ENCODE measurements at places on chromosomes 2 and 18.

DNA sequence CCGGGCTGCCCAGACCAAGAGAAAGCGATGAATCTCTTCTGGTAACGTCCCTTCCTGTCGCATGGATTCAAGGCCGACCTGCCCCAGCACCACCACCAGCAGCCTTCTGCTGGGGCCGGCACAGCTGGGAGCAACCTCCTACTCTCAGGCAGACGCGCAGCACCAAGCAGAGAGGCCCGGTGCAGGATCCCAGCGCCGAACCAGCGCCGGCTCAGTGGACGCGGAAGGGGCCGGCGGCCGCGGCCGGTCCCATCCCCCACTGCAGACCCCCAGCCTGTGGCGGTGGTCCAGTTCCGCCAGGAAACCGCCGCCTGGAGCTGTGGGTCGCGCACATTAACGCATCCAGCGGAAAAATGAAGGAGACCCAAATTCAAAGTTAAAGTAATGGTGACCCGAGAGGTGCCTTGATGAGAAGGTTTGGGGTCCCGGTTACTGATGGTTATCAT lies 525 bp upstream of the MAL start:
- no peak for DNase-seq

- DNase-seq, result no peak
These were observed 1231.7 kb upstream of the ZEB2 start for GRCh38 chr2:145751629-145752028.

GRCh38 chr2:257842-258241 lies 6.0 kb downstream of the SH3YL1 start:
- DNase-seq, result no peak

DNA sequence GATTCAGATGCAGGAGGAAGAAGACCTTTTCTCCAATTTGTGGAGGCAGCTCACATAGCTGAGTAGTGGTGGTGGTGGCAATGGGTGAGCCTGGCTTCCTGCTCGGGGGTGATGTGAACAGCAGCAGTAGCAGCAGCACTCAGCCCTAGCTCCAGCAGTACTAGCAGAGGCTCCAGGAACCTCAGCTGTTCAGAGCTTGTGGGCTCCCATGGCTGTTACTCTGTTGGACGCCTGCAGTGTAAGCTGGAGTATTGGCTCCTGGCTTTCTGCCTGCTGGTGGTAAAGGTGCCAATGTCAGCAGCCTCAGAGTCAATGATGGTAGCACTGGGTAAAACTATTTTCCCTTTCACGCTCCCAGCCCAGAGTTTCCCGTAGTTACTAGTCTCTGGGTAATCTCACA lies 3.1 kb upstream of the SEH1L start:
- no peak for DNase-seq

GRCh38 chr2:56918790-56919189 lies 735.0 kb downstream of the CCDC85A start:
- no peak for DNase-seq

All from esophagus muscularis mucosa (tissue), 4 donors.